H4 (cell line): ENCODE measurements at places on chromosomes 6 and 20.

GRCh38 chr6:137025786-137026730 is 18.7 kb downstream of the IL20RA start:
- peak; percentile 73 for DNase-seq

- DNase-seq: no peak
These were observed 3.7 kb downstream of the KIF13A start for GRCh38 chr6:17983730-17984129.

DNA sequence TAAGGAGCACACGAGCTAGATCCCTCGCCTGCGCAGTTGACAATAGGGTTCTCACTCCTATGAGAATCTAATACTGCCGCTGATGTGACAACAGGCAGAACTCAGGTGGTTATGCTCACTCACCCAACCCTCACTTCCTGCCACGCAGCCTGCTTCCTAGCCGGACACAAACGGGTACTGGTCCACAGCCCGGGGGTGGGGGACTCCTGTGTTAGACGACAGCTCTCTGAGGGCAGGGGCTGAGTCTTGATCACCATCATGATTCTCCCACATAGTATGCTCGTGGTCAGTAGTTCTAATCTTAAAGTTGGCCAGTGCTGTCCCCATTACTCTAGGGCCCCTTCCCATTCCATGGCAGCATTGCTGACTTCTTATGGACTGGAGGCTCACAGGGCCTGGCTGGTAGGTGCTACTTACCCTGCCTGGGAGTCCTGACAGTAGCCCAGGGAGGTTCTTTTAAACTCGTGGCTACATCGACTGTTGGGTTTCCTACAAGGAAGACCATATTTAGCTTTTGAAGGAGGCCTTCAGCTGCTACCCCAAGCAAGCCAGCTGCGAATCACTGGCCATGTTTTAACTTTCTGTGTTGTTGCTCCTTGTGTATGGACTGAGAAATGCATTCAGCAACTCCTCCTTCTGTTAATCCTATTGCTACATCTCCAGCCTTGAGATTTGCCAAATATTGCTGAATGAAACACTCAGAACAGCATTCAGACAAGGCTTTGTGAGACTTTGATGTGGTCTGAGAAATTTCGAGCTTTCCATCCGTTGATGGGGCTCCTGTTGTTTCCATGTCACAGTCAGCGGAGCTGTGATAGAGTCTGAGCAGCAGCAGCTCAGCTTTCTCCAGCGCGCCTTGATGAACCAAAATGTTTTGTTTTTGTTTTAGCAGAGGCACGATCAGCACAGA is 300.3 kb downstream of the NRN1 start:
- DNase-seq: no peak

DNA sequence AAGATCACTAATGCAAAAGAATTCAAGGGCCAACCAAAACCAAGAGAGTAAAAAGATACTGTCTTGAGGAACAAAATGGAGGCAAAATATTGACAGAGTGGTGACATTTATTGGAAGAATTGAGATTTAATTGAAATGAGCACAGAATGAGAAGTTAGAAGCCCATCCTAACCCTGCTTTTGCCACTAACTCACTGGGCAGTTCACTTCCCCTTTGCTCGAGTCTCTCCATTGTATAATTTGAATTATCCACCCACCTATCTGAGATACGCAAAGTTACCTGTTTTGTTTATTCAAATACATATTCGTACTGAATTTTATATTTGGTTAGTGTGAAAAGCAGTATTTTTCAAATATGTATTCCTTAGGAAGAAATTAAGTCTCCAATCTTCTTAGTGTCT is 204.5 kb upstream of the PRDM1 start:
- DNase-seq: no peak

- DNase-seq: peak; percentile 8
These were observed 68.8 kb downstream of the RFX6 start for GRCh38 chr6:116945809-116946208.

DNA sequence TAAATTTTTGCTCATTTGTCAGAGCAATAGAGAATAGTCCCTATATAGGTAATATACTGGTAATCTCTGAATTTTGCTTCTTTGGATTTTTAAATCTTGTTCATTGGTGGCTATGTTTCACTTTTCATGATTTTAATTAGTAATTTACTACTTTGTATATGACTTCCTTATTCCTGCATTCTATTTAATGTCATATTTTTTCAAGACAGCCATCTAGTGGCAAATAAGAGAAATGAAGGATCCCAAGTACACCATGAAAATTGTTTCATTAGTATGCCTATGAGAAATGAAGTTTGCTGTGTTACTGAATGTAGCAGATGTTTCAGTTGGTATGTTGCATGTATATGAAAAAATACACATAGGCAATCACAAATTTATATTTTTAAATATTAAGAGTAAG is 82.4 kb downstream of the ZNF292 start:
- DNase-seq: peak; percentile 5

- no peak for DNase-seq
These were observed 62.7 kb downstream of the MEI4 start for GRCh38 chr6:77715588-77715987.
